ENCODE measurements at places on chromosomes 16 and 17.

- no peak for DNase-seq
Observed at GRCh38 chr16:79121906-79122305, 478.6 kb downstream of the MAF start.

DNA sequence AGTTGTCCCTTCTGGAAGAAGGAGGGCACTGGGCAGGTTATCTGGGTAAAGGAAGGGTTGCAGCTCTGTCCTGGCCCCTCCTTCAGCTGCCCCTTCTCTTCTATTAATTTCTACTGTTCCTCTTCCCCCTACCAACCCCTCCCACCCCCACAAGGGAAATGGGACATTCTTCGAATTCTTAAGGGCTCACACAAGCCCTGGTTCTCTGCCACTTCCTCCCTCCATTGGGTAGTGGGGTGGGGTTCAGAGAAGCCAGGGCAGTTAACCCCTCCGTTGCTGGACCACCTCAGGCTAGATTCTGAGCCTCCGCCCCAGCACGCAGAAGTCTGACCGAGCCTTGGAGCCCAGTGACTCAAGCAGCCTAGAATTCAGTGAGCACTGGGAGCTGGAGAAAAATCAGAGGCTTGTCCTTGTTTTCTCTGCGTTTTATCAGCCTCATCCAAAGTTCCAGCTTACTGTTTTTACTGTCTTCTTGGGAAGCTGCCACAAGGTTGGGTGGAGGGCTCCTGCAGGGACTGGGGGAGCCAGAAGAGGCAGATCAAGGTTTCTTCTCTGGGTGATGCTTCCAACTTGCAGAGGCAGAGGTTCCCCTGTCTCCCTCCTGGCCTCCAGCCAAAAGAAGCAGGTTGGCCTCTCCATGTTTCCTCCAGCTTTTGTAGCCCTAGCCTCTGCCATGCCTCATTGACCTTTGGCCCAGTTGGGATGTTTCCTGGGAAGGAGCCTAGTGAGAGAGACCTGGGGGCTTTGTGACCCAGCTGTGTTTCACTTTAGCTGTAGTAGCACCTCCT is 10.2 kb downstream of the LASP1 start:
- no peak for DNase-seq

- no peak for DNase-seq
Observed at GRCh38 chr17:16364625-16365024, 11.4 kb upstream of the CENPV start.

DNA sequence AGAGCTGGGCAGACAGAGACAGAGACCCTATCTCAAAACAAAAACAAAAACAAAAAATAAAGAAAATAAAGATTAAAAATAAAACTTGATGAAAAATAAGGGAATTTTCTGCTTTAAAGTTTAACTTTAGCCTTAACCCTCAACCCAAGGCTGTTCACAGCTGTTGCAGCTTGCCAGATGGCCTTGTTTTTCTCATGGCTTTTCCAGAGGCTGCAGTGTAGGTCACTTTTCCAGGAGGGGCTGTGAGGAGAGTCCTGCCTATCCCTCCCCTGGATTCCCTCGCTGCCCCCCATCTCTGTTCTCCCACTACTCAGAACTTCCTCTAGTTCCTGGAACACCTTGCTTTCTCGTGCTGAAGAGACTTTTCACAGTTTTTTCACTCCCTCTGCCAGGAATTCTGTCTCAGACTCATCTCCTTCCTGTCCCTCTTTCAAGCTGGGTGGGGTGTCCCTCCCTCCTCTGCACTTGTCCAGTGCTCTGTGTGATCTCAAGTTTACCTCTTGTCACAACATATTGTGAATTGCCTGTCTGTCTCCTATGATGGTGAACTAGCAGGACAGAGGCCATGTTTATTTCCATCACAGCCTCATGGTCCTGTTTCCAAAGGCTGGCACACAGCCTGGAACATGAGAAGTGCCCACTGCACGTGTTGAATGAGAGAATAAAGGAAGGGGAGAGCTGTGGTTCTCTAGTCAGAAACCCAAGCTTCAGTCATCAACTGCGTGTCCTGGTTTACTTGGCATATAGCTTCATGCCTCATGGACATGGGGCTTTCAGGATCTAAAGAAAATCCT is 69.9 kb upstream of the MSI2 start:
- DNase-seq: no peak

DNA sequence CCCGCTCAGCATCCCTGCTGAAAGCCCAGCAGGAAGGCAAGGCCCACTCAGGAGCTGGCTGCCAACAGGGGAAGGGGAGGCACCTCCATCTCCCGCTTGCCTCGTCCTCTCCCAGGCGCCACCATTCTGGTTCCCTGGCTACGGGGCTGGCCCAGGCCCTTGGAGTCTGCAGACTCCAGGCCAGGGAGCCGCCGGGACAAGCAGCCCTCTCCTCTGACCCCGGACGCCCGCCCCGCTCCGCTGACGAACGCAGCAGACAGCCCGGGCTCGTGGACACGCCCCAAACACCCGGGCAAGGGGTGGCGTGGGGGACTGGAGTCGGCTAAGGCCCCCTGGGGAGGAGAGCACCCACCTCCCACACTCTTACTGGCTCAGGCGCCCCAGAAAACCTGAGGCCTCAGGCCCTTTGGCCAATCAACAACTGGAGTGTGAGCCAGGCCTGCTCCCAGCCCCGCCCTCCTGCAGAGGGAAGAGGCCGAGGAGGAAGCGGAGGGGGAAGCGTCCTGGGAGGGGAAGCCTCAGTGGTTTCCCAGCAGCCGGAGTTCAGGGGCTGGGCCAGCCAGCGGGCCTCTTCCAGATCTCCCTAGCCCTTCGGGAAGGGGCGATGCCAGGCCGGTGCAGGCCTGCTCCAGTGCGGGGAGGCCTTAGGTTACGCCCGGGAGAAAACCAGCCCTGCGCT is 4.2 kb downstream of the MNT start:
- peak; percentile 78 for DNase-seq

- DNase-seq: no peak
Observed at GRCh38 chr17:4148611-4149308, 5.8 kb downstream of the CYB5D2 start.

DNA sequence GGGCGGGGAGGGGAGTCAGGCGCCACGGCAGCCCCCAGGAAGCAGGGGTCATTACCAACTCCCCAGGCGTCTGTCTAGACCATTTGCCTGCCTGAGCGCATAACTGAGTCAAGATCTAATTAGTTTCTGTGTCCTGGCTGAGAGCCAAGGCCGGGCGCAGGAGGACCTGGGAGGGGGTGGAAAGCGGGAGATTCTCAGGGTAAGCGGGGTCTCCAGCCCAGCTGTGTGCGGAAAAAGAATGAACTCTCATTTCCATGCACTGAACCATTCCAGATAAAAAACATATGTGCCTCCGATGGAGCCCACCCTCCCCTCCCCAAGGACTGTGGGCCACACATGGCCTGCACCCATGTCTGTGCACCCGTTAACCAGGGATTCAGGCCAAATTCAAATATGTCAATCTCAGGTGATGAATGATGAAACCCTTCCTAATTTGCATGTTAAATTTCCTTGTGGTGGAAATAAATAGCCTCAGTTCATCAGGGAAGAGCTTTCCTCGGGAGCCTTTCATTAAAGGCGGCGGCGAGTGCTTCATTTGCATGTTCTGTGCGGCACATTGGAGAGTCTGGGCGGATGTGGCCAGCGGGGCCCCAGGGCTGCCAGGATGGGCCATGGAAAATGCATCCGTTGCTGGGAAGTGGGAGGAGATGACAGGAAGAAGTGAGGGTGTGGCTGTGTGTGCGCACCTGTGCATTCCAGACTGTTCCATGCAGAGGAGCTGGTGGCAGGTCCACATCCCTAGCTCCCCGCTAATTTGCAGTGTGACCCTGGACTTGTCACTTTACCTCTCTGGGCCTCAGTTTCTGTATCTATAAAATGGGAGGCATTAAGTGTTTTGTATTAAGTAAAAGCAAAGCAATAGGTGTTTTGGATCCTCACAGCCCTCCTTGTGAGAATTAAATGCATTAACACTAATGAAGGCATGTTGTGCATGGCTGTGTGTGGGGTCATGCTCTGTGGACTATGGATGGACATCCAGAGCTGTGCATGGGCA is 151.1 kb downstream of the SDK2 start:
- DNase-seq: no peak

DNA sequence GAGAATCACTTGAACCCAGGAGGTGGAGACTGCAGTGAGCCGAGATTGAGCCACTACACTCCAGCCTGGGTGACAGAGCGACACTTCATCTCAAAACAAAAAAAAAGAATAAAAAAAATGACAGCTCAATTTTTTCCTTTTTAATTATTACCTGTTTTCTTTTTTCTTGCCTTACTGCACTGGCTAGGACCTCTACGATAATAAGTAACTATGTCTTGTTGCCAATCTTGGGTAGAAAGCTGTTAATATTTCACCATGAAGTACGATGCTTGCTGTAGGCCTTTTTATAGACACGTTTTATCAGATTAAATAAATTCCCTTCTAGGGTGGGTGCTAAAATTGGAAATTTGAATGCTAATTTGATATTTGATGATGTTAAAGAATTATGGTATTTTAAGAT is 82.8 kb downstream of the GLG1 start:
- DNase-seq: no peak

DNA sequence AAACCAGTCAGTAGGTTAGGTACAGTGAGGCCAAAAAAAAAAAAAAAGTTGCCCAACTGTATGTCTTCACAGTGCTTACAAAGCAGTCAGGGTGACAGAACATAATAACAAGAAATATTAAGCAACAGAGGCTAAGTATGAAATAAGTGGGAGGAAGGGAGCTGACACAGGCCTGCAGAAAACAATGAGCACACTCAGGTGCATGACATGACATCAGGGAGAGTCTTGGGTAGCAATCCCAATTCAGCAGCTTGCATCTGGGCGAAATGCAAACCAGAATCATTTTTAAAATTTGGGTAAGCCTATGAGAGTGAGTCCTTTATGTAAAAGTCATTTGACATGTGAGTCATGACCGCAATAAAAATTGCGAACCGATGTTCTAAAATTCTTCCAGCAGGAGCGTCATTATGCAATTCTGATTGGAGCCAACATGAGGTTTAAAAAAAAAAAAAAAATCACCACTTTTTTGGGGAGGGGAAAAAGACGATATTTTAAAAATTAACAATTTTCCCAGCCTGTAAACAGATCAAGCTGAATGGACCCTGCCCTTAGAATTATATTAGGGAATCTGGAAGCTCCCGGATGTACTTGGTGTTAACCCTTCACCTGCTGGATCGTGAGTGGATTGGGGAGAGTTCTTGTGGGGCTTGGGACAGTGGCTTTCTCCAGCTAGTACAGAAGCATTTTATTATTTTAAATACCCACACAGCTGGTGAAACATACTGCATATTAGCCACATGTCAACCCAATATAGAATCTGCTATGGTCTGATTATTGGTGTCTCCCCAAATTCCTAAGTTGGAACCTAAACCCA is 127.9 kb downstream of the NPIPB5 start:
- no peak for DNase-seq

DNA sequence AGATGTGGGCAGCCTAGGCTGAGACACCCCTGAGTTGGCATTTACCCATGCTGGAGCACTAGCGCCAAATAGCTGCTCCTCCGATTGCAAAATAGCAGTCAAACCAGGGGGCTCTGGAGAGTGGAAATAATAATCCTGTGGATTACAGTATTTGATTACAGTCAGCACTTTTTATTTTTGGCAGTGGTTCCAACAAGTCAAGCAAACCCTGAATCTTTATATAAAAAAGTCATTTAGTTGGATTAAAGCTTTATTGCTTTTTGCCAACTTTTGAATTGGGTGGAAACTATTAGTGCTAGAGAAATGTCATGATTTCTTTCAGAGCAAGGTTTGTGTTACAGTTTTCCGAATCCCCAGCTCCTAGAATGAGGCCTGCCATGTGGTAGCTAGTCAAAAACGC is 99.3 kb upstream of the FAM20A start:
- no peak for DNase-seq

- DNase-seq: no peak
Observed at GRCh38 chr17:75412455-75413317, 7.2 kb upstream of the GRB2 start.

- DNase-seq: no peak
Observed at GRCh38 chr17:18246880-18247612, 11.5 kb downstream of the FLII start.

DNA sequence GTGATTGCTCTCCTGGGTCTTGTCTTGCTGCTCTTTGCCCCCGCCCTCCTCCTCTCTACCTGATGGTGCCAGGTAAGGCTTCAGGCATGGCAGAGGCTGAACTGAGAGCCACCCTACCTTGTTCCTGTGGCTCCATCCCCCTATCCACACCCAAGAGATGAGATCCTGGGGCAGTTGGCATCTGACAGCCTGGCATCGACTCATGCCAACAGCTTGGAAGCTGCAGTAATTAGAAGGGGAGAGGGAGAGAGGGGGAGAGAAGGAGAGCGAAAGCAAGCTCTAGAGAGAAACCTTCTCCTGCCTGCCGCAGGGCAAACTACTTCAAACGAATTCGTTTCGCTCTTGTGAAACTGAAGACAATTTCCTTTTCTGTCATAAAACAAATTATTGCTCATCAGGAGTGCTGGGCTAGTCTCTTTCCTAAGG is 13.8 kb upstream of the SP6 start:
- DNase-seq: no peak

DNA sequence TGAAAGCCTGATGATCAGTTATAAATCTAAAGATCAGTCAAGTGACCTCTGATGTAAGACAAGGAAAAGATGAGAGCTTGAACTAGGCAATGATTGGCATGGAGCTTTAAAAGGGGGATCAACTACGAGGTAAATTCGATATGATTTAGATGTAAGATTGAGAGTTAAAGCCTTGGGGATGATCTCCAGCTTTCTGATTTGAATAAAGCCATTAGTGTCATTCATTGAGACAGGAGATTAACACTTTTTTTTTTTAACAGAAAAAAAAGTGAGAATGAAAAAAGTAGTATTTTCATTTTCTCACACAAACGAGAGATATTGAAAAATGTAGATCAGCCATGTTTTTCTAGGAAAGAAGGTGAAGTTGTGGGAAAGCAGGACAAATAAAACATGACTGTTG is 225.4 kb downstream of the CNTNAP4 start:
- DNase-seq: no peak

GRCh38 chr17:15998031-15998562 is 1.4 kb downstream of the ZSWIM7 start:
- no peak for DNase-seq

DNA sequence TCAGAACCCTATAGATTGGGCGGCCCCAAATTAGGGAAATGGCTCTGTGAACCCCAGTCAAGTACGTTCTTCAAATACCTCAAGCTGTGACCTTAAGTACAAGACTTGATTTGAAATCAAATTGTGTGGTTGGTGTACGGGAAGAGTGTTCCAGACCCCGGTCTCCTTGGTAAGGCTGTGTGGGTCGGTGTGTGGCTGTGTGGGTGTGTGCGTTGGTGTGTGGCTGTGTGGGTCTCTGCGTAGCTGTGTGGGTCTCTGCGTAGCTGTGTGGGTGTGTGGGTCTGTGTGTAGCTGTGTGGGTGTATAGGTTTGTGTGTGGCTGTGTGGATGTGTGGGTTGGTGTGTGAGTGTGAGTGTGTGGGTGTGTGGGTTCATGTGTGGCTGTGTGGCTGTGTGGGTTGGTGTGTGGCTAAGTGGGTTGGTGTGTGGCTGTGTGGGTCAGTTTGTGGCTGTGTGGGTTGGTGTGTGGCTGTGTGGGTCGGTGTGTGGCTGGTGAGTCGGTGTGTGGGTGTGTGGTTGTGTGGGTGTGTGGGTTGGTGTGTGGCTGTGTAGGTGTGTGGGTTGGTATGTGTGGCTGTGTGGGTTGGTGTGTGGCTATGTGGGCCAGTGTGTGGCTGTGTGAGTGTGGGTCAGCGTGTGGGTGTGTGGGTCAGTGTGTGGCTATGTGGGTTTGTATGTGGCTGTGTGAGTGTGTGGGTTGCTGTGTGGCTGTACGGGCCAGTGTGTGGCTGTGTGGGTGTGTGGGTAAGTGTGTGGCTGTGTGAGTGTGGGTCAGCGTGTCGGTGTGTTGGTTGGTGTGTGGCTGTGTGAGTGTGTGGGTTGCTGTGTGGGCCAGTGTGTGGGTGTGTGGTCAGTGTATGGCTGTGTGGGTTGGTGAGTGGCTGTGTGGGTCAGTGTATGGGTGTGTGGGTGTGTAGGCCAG is 238.7 kb upstream of the ZFHX3 start:
- no peak for DNase-seq

Measured in esophagus squamous epithelium (tissue), 5 donors.